ENCODE measurements at places on chromosomes 13 and 19.
A peak's percentile ranks its signal among the peaks of the same experiment; 100 is the strongest.

- DNase-seq: peak; percentile 2
Observed at GRCh38 chr13:44906230-44906629, 83.0 kb downstream of the NUFIP1 start.

- no peak for DNase-seq
Observed at GRCh38 chr19:1917926-1918325, 12.7 kb downstream of the ADAT3 start.

- no peak for DNase-seq
Observed at GRCh38 chr19:33248954-33249613, 23.4 kb upstream of the SLC7A10 start.

- peak; percentile 53 for DNase-seq
Observed at GRCh38 chr13:111020546-111020945, 94.6 kb upstream of the ARHGEF7 start.

GRCh38 chr13:80022146-80022545, 318.8 kb downstream of the SPRY2 start:
- DNase-seq: no peak

GRCh38 chr13:101941095-101941783, 460.6 kb downstream of the FGF14 start:
- peak; percentile 73 for DNase-seq

- no peak for DNase-seq
Observed at GRCh38 chr19:38538386-38538785, 79.4 kb downstream of the MAP4K1 start.

DNA sequence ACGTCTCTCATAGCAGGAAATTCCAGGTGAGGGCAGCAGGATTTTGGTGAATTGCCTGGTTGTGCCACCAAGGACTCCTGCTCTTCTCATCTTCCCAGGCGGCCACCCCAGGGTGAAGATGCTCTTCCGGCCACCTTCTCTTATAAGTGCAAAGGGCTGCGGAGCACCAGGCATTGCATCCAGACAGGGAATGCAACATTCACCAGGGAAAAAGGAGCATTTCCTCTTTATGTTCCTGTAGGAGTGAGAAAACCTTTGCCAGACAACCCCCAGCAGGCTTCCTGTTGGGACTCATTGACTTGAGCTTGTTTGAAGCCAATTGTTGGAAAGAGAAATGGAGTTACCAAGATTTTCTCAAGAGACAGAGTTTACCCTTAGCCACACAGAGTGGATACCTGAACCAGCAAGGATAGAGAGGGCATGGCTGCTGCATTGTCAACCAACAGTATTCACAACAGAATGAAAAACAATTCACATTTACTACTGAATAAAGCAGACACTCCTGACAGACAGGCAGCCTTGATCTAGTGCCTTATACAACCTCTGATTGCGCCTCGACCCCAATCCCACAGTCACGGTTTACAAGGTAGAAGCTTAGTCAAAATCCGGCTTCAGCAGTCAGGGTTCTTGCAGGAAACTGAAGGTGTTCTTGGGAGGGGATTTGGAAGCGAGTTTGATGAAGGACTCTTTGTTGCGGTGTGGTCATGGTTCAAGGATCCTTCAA, 1.8 kb upstream of the ATP11A start:
- DNase-seq: no peak

- no peak for DNase-seq
Observed at GRCh38 chr19:4715529-4716221, 8.0 kb downstream of the DPP9 start.

- no peak for DNase-seq
Observed at GRCh38 chr13:60425332-60425731, 28.3 kb downstream of the TDRD3 start.

GRCh38 chr19:21698215-21698614, 69.2 kb downstream of the ZNF100 start:
- peak; percentile 54 for DNase-seq

- no peak for DNase-seq
Observed at GRCh38 chr13:111546921-111547675, 226.7 kb downstream of the TEX29 start.

GRCh38 chr19:33647146-33647545, 25.4 kb downstream of the CHST8 start:
- no peak for DNase-seq

GRCh38 chr13:30934381-30934780, 1.9 kb downstream of the TEX26 start:
- DNase-seq: no peak

DNA sequence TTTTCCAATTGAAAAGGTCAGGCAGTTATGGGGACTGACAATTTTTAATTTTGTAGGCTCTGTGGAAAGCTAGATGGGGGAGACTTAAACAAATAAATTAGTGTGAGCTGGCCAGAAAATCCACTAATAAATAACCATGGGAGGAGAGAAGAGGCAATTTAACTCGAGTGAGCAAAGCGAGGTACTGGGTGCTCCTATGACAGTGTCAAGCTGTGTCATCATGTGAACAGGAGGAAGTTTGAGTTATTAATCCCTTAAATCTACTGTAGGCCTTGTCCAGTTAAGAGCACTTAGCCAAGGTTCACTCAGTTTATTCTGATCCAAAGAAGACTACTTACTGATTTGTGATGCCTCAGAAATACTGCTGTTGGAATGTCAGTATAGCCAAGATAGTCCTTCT, 122.8 kb downstream of the OXGR1 start:
- DNase-seq: no peak

- no peak for DNase-seq
Observed at GRCh38 chr19:33275559-33275932, 26.8 kb downstream of the CEBPA start.

GRCh38 chr13:18947376-18947977, 234.1 kb downstream of the TUBA3C start:
- DNase-seq: no peak

GRCh38 chr19:35447606-35448469, at the start of gene FFAR2:
FFAR2 (plus strand) TSS chr19:35448257; CDS start chr19:35449715, 1,458 bp downstream.
- no peak for DNase-seq

DNA sequence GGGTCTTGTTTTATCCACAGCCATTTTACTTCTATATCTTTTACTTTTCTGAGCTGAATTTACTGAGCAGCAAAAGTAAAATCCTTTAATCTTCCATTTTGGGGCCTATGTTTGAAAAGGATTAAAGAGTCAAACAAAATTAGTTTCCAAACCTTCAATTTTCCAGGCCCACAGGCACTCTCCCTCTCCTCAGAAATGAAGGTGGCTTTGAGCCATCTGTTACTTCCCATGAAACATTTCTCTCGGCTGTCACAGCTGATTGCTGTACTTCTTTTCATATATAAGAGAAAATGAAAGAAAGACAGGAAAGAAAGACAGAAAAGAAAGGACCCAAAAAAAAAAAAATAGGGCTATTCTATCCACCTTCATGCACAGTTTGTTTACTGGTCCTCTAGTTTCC, 194.9 kb downstream of the LACC1 start:
- peak; percentile 67 for DNase-seq

DNA sequence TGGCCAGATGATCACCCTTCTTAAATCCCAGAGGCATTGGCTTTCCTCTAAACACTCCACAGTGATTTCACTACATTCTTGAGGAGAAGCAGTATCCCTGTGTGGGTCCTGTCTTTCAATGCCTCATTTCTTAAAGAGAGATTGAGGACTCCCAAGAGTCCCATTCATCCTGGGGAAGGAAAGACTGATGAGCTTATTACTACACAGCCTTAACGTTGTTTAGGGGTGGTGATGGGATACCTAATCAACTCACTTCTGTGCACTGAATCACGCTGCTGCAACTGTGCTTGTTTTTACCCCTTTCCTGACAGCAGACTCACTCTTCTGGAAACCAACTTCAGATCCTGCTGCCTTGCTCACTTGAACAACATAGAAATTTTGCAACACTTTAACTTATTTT, 203.1 kb downstream of the RGCC start:
- no peak for DNase-seq

- no peak for DNase-seq
Observed at GRCh38 chr13:66362485-66362884, 867.7 kb downstream of the PCDH9 start.

GRCh38 chr13:63551731-63552130, 2136.1 kb upstream of the PCDH20 start:
- no peak for DNase-seq

DNA sequence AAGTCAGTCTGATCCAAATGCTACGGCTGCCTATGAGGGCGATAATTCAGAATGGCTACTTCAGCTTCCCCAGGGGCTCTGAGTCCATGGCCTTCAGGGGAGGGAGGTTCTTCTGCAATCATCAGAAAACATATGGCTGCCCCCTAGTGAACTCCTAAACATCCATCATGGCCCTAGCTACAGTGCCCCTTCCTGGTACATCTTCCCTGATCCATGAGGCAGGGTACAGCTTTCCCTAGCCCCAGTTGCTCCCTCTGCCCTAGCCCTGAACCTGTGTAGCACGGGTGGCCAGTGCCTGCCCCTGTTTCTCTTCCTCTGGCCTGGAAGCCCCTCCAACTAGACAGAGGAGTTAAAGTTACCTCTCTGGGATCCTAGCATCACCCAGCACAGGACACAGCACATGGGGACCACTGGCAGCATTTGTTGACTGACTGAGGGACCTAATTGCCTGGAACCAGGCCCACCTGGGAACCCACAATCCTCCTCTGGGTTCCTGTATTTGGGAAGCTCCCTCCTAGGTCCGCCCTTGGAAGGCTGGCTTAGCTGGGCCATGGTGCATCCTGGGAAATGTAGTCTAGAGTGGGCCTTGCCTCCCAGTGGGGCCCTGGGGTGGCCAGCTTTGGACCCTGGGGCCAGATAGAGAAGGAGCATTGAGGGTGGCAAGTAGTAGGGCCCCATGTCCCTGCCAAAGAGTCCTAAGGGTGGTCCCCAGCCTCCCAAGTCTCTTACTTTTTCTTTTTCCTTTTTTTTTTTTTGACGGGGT, 17.7 kb upstream of the SEMA6B start:
- DNase-seq: peak; percentile 21

GRCh38 chr19:10419646-10420443, 493 bp upstream of the PDE4A start:
- peak; percentile 98 for DNase-seq

DNA sequence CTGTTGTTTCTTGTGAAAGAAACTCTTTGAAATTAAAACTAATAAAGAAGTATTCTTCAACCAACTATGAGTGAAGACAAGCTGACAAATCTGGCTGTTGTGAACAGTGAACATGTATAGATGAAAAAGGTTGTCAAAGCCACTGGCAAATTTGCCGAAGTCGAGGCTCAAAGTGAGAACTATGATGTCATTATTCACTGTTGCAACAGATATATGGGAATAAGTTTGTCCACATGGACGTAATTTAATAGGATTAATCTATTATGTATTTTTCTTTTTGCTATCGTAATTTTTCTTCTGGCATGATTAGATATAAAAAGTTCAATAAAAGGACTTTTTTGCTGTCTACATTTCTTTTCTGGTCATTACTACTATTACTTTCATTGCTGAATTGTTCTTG, 223.2 kb upstream of the ZNF507 start:
- no peak for DNase-seq

DNA sequence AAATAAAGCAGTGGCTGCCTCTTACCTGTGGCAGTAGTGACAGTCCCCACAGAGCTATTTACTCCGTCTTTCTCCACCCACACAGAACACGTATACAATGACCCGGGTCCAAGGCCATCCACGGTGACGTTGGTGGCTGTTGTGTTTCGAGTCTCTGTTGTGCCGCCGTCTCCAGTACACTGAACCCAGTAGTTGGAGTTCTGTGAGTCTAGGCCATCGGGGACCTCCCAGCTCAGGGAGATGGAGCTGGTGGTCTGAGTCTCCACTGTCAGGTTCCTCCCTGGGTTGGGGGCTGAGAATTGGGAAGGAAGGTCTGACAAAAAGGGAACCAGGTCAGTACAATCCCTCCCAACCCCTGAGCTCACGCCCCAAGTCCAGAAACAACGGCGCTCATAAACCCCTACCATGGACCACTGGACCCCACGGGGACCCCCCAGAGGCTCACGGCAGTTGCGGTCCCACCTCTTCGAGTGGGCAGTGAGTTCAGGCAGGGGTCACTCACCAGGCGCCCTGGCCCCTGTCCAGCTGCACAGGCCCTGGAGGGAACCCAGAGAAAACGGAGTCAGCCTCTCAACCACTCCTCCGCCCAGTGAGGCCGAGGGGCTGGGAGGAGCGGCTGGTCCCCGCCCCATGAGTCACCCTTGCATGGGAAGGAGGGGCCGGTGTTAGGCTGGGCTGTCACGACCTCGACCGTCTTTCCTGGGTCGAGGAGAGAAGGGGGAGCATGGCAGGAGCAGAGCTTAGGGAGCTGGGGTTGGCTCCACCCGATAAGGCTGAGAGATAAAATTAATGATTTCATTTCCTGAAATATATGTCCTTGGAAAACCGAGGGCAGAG, 2.4 kb downstream of the PTPRH start:
- DNase-seq: peak; percentile 87

GRCh38 chr13:75803164-75803611, 167.1 kb downstream of the LMO7 start:
- DNase-seq: peak; percentile 93

DNA sequence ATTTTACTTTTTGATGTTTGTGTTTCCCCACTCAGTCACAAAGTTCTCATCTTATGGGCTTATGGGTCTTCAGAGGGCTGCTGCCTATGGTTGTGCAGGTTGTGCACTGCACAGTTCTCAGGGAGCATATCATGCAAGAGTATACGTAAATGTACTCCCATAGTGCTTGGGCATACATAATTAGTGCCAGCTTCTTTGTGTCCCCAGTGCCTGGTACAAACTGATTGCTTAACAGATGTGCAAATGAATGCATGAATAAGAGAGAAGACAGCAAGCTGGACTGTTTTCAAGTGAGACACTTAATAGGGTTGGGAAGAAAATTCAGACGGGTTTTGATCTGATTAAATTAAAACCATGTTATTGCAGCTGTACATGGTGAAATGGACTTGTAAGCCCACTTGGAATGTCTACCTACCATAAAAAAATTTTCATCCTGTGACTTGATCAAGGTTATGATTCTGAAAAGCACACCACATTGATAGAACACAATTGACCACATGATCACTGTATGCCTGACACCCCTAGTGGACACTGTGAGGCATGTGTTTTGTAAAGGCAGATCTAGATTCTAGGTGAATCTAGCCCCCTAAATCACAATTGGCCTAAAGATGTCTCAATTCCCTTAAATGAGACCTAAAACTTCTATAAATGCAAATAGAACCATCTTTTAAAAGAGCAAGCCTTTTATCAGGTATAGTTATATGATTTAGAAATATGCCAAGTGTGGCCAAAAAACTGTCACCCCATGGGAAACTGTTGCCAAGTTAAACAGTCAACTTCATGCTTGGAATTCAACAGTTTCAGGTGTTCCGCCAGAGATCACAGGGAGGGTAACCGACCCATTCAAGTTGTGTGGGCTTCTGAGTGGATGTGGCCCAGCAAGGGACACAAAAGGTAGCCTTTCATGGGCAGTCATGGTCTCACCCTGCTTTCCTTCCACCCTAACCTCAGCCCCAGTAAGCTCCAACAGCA, 27.9 kb downstream of the FAM124A start:
- DNase-seq: peak; percentile 54

DNA sequence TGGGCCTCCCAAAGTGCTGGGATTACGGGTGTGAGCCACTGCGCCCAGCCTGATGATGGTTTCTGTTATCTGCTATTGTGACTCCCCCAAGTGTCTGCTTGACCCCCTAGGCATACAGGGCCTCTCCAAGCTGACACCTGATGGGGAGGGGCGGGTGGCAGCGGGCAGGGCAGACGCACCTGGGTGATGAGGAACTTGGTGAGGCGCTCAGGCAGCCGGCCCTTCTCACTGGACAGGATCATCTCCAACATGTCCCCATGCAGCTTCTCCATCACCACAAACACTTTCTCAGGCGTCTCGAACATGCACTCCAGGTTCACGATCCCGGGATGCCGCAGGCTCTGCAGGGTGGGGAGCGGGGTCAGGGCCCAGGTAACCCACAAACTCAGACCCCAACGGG, 27.6 kb downstream of the PRKD2 start:
- no peak for DNase-seq

- DNase-seq: no peak
Observed at GRCh38 chr19:55546011-55546410, 668 bp upstream of the SBK3 start.

GRCh38 chr13:94198681-94199080, 280.8 kb downstream of the DCT start:
- peak; percentile 87 for DNase-seq
